ENCODE measurements at places on chromosomes 7 and 10.
A peak's percentile ranks its signal among the peaks of the same experiment; 100 is the strongest.

DNA sequence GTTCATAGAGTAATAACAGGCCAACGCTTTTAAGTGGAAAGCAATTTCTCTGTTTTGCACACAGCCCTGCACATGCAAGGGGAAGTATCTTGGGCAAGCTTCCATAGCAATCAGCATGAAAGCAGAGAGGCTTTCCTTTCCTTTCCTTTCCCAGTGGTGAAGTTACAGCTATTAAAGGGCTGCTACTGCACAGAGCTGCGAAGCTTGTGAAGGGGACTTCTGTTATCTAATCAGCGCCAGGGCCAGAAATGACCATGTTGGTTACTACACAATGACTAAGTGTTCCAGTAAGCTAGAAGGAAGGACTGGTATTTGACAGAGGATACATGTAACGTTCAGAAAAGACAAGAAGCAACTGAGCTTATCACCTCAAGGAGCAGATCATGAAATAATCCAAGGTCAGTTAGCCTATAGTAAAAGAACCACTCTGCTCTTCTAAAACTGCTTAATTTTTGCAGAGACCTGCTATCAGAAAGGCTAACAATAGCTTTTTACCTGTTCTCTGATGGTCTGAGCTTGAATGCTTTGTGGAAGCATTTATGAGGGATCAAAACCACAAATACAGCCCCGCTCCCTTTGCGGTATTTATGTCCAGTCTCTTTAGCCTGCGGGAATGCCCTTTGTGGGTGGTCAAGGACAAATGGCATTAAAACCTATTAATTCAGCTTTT lies 45.9 kb downstream of the SGMS1 start:
- DNase-seq: no peak

GRCh38 chr10:23656735-23657134 lies 217.9 kb downstream of the OTUD1 start:
- no peak for DNase-seq

GRCh38 chr7:81339946-81340345 lies 421.1 kb upstream of the SEMA3C start:
- no peak for DNase-seq

DNA sequence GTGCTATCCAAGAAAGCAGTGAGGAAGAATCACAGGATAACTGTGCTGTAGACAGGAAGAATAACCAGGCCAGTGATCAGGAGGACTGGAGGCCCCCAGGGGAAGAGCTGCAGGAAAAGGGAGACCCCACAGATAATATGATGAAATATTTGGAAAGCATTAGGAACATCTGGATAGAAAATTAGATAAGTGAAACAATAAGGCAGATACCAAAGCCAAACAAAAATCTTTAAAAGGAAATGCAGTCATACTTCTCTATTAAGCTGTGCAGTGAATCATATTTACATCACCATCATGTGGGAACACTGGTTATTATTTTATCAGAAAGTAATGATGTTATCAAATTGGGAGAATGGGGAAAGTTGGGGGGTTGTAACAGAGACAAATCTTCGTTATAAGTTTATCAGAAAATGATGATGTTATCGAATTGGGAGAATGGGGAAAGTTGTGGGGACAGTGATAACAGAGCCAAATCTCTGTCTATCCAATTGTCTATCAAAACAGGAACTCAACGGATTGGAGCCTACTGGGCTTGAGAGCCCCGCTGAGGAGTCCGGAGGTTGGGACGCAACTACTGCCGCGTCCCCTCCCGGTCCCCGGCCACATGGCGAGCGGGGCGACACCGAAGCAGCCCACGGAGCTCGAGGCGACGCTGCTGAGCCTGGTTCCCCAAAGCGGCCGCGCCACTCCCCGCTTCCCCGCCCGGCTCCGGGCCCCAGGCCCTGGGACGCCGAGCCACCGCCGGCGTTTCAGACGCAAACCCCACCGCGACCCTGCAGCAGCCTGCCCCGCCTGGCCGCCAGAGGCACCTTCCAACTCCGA lies 14.0 kb upstream of the RALA start:
- no peak for DNase-seq

DNA sequence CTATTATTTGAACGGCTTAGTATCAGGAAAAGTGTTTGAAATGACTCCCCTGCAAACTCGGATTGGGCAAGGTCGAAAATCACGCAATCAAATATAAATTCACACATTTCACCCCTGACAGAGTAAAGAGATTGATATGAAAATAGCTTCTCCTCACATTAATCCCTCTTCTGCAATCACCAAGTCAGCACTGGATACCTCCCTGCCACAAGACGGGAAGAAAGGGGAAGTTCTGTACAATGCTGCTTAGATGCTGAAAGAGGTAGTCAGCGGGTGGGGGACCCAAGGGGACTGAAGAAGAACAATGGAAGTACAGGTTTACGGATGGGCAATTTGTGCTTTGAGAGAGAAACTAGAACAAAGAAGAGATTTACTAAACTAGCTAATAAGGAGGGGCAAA lies 72.0 kb upstream of the ANK3 start:
- no peak for DNase-seq

DNA sequence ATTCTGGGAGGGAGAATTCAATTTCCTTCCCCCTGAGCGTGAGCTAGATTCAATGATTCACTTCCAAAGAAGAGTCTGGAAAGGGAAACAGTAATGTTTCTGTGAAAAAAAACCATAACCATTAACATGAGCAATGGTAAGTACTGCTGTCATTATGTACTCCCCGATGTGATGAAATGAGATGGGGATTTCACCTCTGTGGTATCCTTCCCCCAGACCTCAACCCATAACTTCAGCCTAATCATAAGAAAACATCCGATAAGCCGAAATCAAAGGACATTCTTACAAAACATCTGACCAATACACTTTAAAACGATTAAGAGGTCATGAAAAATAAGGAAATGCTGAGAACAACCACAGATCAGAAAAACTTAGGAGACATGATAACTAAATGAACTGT lies 27.2 kb downstream of the EZH2 start:
- no peak for DNase-seq

- DNase-seq: no peak
These were observed 85.4 kb upstream of the RHOBTB1 start for GRCh38 chr10:61029411-61029810.

DNA sequence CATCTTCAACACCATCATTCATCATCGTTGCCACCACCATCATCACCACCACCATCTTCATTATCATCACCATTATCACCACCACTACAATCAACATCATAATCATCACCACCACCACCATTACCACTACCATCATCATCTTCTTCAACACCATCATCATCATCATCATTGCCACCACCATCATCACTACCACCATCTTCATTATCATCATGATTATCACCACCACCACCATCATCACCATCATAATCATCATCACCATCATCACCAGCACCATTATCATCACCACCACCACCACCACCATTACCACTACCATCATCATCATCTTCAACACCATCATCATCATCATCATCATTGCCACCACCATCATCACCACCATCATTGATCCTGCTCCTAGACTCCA lies 112.7 kb downstream of the OAT start:
- no peak for DNase-seq

DNA sequence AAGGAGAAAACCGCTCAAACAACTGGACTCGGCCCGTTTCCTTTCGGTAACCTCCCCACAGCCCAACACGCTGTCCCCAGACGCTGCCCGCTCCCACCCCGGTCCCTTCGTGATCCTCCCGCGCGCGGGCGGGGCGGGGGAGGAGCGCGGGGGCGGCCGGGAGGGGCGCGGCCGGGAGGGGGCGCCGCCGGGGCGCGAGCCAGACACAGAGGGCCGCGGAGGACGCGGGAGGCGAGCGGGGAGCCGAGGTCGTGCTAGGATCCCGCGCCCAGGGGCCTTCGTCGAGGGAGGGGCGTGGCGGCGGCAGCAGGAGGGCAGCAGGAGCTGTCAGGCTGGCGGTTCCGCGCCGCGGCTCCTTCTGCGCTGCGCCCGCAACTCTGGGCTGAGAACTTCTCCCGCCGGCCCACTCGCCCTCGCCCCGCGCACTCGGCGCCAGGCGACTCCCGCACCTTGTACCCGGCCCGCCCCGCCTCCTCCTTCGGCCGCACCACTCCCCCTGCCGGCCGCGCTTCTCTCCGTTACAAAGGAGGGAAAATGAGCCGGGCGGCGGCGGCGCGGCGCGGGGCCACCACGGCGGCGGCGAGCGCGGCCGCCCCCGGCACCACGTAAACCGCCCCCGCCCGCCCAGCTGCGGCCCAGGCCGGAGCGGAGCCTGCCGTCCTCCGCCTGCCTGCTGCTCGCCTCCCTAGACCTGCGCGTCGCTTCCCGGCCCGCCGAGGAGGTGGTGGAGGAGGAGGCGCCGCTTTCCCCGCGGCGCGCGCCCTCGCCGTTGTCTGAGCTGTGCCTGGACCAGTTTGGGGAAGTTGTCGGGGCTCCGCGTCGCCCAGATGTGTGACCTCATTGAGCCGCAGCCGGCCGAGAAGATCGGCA lies at the start of gene CDK14:
Gene CDK14, plus strand, starts transcription at position 521 of the 870 bp plus-strand sequence. Its CDS starts 307 bp downstream, at position 828.
- no peak for DNase-seq

DNA sequence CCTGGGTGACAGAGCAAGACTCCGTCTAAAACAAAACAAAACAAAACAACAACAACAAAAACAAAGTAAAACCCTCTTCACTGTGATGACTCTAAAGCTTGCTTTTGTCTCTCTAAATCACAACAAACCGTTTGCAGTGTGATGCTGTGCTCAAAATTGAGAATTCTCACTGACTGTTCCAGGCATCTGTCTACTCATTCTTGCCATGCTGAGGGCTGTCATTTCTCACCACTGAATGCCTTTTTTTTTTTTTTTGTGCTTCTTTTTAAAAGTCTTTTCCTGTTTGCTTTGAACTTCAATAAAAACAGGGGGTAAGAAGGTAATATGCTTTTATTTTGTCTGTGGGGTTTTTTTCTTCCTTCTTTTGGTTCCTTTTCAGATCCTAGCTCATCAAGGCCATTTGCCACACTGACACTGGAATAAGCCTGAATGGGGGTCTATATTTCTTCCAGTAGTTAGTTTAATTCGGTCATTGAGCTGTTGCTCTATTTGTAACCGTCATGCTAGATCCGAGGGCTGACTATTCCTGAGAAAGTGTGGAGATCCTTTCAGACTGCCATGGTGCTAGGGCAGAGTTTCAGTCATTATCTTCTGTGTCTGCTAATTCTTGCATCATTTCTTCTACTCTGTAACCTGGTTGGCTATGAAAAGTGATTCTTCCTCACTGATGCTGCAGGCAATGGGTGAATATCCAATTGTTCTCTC lies 10.6 kb downstream of the FAS start:
- DNase-seq: peak; percentile 50

DNA sequence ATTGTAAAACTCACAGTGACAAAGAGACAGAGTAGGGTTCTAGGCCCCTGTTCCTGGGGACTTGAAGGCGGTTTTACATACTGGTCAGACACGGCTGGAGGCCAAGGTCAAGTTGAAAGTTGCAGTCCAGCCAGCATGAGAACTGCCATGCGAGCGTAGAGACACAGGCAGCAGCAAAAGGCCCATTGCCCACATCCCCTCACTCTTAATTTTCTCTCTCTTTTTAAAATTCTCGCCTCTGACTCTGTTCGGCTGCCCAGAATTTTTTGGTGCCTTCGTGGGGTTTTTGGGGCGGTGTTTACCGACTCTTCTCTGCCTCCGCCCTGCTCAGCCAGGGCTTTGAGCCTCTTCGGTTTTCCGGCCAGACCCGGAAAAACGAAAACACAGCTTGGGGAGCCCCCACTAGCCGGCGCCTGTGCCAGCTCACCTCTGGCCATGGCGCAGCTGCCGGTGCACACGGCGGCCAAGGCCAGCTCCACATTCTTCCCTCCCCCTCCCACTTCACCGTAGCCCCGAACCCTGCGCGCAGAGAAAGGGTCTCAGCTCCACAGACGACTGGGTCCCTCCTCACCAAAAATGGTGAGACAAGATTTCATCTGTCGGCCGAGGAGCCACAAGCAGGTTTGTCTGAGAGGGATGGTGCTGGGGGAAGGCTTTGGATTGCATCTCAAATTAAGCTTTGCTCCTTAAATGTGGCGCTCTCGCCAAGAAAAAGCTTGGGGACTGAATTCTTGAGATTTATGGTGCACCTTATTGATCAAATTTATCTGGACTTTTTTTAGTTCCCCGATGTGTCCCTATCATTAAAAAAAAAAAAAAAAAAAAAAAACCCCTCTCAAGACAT lies 2.3 kb upstream of the HOXA13 start:
- DNase-seq: no peak

GRCh38 chr10:62054830-62055229 lies 153.3 kb downstream of the ARID5B start:
- no peak for DNase-seq

GRCh38 chr7:26328498-26329390 lies 37.1 kb downstream of the SNX10 start:
- no peak for DNase-seq

DNA sequence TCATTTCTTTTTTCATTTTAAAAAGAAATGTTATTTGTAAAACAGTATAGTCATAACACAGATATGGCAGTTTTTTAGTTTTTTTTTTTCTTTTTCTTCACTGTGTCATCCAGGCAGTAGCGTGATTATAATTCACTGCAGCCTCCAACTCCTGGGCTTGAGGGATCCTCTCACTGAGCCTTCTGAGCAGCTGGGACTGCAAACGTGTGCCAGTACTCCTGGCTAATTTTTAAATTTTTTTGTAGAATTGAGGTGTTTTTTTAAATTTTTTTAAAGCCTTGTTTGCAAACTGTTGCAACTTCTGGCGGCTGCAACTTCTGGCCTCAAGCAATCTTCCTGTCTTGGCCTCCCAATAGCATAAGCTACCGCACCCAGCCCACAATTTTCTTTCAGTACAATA lies 63.0 kb downstream of the HELLS start:
- DNase-seq: no peak

- DNase-seq: no peak
These were observed 244.1 kb downstream of the PTPRN2 start for GRCh38 chr7:158343526-158343925.

GRCh38 chr10:101545898-101546297 lies 42.2 kb downstream of the POLL start:
- DNase-seq: no peak

- peak; percentile 43 for DNase-seq
These were observed 3.4 kb upstream of the SMARCD3 start for GRCh38 chr7:151251689-151252560.

GRCh38 chr10:117496031-117496430 lies 46.5 kb upstream of the EMX2 start:
- no peak for DNase-seq

DNA sequence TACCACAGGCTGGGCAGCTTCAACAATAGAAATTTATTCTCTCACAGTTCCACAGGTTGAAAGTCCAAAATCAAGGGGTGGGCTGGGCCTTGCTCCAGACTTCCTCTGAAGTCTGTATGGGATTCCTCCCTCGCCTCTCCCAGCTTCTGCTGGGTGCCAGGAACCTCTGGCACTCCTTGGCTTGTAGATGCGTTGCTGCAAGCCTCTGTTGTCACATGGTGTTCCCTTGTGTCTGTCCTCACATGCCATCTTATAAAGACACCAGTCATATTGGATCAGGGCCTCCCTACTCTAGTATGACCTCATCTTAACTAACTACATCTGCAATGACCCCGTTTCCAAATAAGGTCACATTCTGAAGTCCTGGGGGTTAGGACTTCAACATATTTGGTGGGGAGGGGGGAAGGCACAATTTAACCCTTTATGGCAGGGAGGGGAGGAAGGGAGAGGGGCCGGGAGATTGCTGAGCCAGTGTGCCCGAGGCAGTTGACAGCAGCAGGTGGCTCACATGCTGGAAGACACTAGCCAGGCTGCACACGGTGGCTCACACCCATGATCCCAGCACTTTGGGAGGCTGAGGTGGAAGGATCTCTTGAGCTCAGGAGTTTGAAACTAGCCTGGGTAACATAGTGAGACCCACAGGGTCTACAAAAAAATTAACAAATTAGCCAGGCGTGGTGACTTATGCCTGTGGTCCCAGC lies 18.8 kb downstream of the ZNF282 start:
- DNase-seq: no peak

- DNase-seq: no peak
These were observed 64.9 kb downstream of the ZNF92 start for GRCh38 chr7:65438598-65438997.

All from CD4-positive, alpha-beta memory T cell (primary cell).